ENCODE measurements at places on chromosomes 5 and 9.

DNA sequence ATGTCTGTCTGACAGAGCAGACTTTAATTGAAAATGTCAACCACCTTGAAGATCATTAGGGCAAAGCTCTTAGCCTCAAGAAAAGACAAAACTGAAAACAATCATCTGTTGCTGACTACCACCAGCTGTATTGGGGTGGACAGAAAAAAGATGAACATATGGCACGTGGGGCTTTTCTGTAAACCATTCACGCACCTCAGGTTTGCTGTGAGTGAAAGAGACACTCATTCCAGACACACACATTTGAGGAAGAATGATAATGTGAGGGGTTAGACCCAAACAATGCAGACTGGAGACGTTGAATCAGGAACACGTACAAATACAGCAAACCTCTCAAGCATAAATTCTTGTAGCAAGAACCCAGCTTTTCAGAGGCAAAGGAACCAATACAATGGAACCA, 158.7 kb downstream of the EBF1 start:
- no peak for DNase-seq

GRCh38 chr5:89064736-89065135, 181.8 kb upstream of the MEF2C start:
- peak; percentile 35 for DNase-seq

DNA sequence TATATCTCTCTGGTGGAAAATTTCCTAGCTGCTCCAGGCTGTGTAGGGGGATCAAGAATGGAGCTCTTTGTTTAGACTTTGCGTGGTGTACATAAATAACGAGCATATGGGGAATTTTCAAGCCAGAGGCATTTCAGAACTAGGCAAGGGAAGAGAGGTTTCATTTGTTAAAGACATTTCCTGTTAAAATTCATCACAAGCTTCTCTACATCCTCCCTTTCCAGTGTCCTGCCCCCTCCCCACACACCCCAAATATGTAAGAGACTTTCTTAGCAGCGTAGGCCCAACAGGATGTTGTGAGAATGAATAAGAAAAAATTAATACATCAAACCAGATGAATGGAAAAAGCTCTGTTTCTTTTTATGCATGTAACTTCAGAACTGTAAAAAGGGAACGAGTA, 150.3 kb downstream of the GPBP1 start:
- DNase-seq = no peak

DNA sequence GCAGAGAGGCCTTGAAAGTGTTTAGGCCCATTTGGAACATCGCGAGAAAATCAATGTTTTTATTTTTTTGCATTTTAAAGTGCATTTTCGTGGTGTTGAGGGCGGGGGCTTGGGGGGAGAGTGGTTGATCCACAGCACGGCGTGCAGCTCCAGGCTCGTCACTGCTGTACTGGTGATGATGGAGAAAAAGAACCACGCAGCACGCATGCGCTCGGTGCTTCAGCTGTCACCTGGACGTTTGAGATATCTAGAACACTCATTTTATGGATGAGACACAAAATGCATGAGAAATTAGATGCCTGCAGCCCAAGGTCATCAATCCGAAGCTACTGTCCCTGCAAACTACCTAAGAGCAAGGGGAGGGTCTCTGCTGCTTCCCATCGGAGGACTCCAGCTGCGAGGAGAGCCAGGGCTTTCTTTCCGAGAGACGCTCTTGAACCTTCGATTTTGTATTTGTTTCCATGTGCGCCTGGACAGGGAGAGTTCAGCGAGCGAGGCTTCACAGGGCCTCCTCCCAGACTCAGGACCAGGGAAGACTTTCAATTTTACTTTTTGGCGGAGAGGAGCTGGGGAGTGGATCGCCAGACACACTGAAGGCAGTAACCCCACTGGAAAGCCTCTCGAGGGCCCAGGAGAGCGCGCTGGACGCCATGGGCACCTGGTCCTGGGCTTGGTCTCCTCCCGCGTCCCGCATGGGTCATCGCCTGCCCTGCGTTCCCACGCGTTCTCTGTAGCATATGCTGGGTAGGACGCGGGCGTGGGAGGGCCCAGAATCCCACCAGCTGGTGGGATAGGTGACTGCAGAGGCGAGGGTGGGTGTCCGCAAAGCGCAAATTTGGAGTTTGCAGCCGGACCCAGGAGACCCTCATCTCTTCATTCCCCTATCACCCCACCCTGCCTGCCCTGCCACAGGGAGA, 2.5 kb downstream of the DMRT2 start:
- no peak for DNase-seq

DNA sequence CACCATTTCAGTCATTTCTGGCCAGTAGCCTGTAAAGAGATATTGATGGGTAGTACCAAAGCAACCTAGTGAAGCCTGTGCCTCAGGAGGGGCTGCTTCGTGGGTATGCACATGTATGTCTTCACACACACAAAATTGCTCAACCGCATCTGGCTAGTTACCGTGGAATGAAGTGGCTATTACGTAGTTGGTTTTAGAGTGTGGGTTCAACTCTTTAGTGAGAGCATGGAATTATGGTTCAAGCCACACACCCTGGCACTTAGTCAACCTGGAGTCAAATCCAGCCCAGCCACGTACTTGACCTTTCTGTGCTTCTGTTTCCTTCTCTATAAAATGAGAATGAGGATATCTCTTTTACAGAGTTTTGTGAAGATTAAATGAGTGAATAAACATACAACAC, 174.9 kb downstream of the TTC39B start:
- DNase-seq = no peak

GRCh38 chr9:11340654-11341053, 727.9 kb upstream of the PTPRD start:
- no peak for DNase-seq

All from ovary (tissue), 10 donors.